ENCODE measurements at places on chromosomes 1 and 21.

GRCh38 chr1:2247760-2248126, 19.6 kb downstream of the SKI start:
- DNase-seq = no peak

DNA sequence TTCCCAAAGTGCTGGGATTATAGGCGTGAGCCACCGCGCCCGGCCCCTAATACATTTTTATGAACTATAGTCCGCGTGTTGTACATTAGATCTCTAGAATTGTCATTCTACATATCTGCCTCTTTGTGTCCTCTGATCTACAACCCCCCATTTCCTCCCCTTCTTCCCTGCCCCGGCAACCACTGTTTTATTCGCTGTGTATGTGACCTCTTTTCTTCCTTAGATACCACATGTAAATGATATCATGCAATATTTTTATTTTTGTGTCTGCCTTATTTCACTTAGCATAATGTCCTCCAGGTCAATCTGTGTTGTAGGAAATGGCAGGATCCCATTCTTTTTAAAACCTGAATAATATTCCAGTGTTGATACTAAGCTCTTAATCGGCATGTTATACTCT, 99.5 kb upstream of the NRIP1 start:
- DNase-seq = no peak

GRCh38 chr1:167797015-167797414, 75.2 kb downstream of the MPZL1 start:
- no peak for DNase-seq

GRCh38 chr1:111802110-111802509, 46.4 kb downstream of the DDX20 start:
- no peak for DNase-seq

DNA sequence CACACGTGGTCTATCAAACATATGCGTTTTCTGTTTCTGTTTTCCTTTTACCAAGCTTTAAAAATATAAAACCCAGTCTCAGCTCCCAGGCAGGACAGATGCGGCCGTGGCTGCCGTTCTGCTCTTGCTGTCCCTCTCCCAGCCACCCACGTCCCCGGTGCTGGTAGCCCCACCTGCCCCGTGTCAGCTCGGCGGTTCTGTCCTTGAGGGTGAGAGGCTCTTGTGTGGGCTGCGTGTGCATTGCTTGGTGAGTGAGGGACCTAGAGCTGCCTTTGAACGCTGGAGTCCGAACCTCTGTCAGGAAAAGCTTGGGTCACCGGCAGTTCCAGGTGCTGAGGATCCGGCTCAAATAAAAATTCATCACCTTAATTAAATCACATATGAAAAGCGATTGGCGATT, 4.4 kb downstream of the RER1 start:
- no peak for DNase-seq

DNA sequence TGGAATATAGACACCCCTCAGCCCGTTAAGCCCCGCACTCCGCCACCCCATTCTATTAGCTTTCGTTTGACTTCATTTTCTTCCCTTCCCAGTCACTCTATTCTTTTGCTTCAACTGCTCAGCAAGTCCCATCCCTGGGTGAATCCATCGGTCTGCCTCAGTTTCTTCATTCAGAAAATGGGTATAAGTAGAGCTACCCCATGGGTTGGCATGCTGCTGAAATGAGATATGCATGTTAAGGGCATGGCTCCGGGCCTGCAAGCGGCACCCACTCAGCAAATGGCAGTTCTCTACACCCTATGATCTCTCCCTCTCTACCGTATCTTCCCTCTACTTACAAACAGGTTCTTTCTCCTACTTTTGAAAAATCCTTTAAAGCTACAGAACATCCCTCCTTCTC, 87.8 kb upstream of the IRF2BP2 start:
- no peak for DNase-seq

- DNase-seq = no peak
These were observed 1.1 kb upstream of the GUCA2A start for GRCh38 chr1:42165511-42166210.

- no peak for DNase-seq
These were observed 86.9 kb downstream of the LRRC8D start for GRCh38 chr1:89907727-89908212.
